ENCODE measurements at places on chromosomes 6 and 20.

GRCh38 chr20:25316506-25317190 is 68.8 kb downstream of the PYGB start:
- DNase-seq: no peak

DNA sequence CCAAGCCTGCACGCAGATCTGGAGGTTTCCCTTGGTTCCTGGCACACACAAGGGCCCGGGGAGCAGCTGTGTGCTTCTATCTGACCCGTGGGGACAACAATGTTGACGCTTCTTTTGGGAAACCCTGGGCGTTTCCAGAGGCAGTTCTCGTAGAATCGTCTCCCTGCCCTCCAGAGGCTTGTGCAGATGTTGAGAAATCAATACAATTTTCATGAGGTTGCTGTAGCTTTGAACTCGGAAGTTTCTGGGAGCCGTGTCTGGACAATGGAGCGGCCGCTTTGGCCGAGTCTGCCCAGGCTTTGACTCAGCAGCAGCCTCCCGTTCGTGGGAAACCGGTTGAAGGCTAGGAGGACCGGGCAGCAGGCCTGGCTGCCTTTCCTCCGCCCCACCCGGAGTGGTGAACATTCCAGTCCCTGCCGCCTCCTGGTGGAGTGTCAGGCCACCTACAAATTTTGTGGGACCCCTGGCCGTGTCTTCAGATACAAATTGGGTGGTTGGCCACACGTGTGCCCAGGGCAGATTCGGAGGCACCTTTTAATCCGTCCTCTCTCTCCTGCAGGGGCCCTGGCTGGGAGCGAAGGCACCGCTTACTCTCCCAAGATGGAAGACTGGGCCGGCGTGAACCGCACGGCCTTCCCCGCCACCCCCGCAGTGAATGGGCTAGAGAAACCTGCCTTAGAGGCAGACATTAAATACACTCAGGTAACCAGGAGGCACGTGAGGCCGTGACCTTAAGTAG is 2.7 kb downstream of the PAX1 start:
- no peak for DNase-seq

DNA sequence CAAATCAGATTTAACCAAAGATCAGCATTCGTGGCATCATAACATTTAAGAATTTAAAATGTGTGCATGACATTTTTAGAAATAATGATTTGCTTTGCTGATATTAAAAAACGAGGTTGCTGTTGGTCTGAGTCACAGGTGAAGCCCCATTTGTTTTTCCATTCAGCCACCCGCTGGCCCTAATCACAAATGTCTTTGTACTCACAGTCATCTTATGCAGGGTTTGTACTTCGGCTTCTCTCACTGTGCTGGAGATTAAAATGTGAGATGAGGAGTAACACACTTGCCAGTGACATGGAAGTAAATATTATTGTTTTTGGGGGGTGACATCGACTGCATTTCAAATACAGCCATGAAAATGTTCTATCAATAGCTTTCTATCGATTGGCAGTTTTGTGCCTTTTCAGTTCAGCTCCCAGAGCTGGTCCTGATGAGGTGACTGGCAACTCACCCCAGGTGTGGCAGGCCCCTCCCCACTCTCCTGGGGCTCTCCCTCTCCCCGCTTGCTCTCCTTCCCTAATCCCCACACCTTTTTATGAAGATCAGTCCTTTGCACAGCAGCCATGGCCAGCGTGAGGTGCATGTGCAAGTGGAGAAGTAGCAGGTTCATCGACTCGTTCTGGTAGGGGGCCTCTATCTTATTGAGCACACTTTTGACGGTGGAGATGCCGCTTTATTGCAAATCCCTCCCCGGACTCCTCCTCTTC is 58.8 kb upstream of the FUCA2 start:
- DNase-seq: no peak

DNA sequence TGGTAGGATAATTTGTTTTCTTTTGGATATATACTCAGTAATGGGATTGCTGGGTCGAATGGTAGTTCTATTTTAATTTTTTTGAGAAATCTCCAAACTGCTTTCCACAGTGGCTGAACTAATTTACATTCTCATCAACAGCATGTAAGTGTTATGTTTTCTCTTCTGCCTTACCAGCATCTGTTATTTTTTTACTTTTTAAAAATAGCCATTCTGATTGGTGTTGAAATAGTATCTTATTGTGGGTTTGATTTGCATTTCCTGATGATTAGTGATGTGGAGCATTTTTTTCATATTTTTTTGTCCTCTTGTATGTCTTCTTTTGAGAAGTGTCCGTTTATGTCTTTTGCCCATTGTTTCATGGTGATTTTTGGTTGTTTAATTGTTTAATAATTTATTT is 11.9 kb downstream of the HINT3 start:
- no peak for DNase-seq

DNA sequence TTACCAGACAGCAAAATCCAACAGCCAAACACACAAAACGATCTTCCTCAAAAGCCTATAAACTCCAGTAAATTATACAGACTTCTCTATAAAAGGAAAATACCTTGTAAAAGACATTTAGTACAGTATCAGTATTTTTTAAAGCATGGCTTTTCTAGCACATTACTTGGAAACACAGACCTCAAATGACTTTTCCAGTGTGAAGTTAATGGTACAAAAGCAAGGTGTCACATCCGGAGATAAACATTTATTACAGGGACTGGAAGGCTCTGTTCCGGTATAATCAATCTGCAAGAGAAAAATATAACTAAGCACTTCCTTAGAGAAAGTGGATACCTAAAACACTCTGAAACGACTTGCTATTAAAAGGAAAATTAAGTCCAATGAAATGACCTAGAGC is 17.1 kb downstream of the TMEM30A start:
- no peak for DNase-seq

DNA sequence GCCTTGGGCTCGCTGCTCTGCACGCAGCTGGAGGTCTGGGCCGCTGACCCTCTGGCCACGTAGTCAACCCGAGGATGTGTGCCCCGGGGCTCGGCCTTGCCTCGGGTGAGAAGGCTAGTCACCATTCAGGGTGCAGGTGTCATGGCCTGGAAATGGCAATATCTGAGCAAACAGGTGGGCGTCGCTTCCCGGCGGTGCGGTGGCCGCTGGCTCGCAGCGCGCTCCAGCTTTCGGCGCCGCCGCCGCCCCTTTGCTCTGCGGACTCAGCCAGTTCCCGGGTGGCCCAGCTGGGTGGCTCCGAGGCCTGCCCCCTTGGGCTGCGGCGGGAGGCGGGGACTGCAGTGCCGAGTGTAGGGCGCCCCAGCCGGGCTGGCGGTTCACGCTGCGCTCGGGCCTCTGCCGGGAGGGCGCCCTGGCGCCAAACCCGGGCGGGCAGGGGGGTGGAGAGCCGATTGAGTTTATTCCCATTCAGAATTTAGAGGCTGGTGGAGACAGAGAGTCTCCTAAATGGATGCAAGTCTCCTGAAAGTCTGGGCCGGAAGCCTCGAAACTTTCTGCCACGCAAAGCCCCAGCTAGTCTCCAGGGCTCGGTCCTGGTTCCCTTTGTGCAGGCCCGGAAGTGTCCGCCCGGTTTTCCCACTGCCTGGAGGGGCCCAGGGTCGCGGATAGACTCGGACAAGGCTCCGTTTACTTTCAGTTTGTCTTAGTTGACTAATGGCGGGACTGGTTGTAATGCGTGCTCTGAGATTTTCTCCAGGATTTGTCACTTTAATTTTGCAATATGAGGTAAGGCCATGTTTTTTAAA is 11.3 kb upstream of the TFAP2A start:
- DNase-seq: no peak

DNA sequence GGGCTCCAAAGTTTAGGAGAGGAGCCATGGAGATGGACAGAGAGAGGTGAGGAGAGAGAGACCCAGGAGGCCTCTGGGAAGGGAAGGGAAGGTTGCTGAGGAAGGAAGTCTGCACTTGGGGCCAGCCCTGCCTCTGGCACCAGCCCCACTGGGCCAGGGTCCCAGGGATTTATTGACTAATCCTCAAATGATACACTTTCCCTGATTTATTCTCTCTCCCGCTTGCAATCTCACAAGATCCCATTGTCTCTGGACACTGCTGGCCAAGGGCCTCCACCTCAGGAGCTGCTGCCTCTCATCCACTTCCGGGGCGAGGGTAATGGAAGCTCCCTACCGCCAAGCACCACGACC is 43.6 kb upstream of the FOXP4 start:
- DNase-seq: no peak

- DNase-seq: no peak
Observed at GRCh38 chr20:51886891-51887608, 84.7 kb upstream of the SALL4 start.

GRCh38 chr6:130526466-130526865 is 160.6 kb downstream of the TMEM200A start:
- no peak for DNase-seq

GRCh38 chr20:4740774-4741431 is 19.2 kb downstream of the PRND start:
- peak; percentile 48 for DNase-seq

DNA sequence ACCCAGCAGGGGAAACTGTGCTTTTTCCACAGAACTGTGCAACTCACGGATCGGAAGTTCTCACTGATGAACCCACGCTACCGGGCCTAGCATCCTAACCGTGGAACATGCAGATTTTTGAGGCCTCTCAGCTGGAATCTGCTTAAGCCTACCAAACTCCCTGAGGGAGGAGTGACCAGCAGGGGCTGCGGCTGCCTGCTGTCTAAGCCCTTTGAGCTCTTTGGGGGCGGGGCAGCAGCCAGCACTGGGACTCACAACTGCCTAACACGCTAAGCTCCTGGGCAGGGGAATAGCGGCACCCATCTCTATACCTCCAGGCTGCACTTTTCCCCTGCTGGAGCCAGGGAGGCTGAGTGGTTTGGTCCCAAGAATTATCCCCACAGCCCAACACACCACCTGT is 20.4 kb upstream of the METTL24 start:
- DNase-seq: no peak

DNA sequence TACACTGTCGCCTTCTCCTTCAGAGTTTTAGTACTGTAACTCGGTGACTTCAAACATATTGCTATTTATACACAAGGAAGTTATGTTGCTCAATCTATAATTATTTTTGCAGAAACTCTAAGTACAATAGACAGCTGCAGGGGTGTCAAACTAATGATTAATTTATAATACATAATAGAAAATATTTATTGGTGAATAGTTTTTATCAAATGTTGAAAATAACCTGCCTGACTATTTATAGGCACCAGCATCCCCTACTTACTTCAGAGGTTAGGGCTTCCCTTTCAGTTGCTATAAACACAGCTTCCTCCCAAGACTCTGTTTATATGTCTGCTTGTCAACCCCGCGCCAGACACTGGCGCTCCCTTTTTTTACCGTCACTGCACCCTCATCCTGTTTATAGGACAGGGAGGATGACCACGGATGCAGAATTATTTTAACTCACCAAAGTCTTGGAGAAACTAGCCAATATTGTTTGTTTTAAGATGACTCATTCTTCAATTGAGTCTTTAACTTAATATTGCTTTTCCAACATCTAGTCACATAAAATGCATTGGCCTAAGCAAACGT is 225.0 kb downstream of the ALDH8A1 start:
- DNase-seq: no peak

DNA sequence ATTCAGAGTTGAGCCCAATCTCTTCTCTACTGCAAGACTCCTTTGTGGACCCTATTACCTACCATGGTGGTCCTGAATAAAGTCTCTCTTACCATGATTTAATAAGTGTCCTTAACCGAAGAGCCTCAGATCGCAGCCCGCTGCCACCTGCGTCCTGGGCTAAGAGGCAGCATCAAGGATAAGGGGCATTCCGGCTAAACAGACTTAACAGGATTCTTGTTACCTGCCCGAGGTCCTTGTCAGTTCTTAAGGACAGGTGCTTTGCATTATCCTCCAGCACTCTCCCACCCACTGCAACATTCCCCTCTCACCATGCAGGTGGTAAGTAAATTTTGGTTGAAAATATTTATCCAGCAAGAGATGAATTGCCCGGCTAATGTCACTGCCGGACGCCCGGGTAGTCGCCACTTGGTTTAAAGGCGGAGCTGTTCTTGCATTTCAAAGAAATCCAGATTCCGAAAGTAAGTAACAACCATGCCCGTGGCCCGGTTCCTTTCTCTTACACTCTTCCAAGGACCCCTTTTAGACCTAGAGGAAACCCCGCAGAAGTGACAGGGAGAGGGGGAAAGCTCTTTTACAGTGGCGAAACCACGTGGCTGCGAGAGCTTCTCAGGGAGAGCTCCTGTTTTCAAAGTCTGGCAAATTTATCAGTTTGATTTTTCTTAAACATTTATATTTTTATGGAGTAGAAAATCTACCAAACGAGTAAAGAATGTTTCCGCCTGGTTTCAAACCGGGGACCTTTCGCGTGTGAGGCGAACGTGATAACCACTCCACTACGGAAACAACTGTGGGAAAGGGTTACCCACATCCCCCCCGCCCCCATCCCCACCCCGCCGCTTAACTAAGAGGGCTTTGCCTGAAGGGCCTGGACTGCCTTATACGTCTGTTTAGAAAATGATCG is 41.9 kb upstream of the PRSS16 start:
- DNase-seq: no peak

DNA sequence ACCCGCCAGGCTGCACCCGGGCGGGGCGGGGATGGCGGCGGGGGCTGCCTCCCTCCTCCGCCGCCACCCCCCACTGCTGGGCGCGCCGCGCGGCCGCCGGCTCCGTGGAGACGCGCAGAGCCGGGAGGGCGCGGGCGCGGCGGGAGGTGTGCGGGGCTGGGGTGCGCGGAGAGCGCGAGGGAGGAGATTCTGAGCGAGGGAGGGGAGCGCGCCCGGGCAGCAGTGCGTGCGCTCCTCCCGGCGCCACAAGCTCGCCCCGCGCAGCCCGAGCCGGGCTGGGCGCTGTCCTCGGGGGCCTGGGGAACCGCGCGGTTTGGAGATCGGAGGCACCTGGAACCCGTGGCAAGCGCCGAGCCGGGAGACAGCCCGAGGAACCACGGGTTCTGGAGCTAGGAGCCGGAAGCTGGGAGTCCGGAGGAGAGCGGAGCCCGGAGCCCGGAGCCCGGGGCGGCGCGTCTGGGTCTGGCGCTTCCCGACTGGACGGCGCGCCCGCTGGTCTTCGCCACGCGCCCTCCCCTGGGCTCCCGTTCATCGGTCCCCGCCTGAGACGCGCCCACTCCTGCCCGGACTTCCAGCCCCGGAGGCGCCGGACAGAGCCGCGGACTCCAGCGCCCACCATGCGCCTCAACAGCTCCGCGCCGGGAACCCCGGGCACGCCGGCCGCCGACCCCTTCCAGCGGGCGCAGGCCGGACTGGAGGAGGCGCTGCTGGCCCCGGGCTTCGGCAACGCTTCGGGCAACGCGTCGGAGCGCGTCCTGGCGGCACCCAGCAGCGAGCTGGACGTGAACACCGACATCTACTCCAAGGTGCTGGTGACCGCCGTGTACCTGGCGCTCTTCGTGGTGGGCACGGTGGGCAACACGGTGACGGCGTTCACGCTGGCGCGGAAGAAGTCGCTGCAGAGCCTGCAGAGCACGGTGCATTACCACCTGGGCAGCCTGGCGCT is at the start of gene NTSR1:
TSS of gene NTSR1 (plus strand) at position 246 of the 946 bp plus-strand sequence. CDS start at position 618, 372 bp downstream.
- no peak for DNase-seq

All from stimulated activated CD8-positive, alpha-beta memory T cell treated with anti-CD3 and anti-CD28 coated beads, Interleukin-2, amount 100 ng/mL, for 1 hour (primary cell).